ENCODE measurements at places on chromosomes 7 and 10. TPM values are rescaled to one million over a fixed set of nuclear protein-coding genes. Genes with fewer than 3 reads are reported as not detected.

The OR2A12 gene
- not detected for total RNA-seq

The AKR1D1 gene
- total RNA-seq: not detected

The CHST12 gene
- 13.6 TPM for total RNA-seq

The GJD4 gene
- total RNA-seq: not detected

The DGKB gene
- total RNA-seq: not detected

The HACD1 gene
- 56.4 TPM for total RNA-seq

The CPA5 gene
- total RNA-seq: not detected

The FZD8 gene
- total RNA-seq: 5.0 TPM

The SPDYE16 gene
- total RNA-seq: not detected

The TMEM176A gene
- 0.15 TPM for total RNA-seq

The CYP2C19 gene
- 0.02 TPM for total RNA-seq

The CEP55 gene
- total RNA-seq: 61.2 TPM

The STEAP2 gene
- total RNA-seq: 3.8 TPM

The ABCC2 gene
- total RNA-seq: 201 TPM

The GOT1 gene
- total RNA-seq: 34.3 TPM

The AOAH gene
- not detected for total RNA-seq

The LRRC18 gene
- total RNA-seq: not detected

The OR2A7 gene
- not detected for total RNA-seq

The CYP3A7 gene
- not detected for total RNA-seq

The ADAM8 gene
- total RNA-seq: 2.2 TPM

The OR13A1 gene
- total RNA-seq: not detected

The PTF1A gene
- not detected for total RNA-seq

The HGF gene
- not detected for total RNA-seq

The VSTM4 gene
- 0.50 TPM for total RNA-seq

The SEMA3E gene
- 2.2 TPM for total RNA-seq

The TAS2R4 gene
- total RNA-seq: 0.26 TPM

The TMEM130 gene
- total RNA-seq: 0.50 TPM

The KLF14 gene
- not detected for total RNA-seq

The ENTPD1 gene
- total RNA-seq: not detected

The TDRD1 gene
- total RNA-seq: not detected

The GCK gene
- not detected for total RNA-seq

All from A549 treated with CpdA at 1 μM for 4 hours (cell line).